ENCODE measurements at places on chromosomes 6 and 20.
A peak's percentile ranks its signal among the peaks of the same experiment; 100 is the strongest.

DNA sequence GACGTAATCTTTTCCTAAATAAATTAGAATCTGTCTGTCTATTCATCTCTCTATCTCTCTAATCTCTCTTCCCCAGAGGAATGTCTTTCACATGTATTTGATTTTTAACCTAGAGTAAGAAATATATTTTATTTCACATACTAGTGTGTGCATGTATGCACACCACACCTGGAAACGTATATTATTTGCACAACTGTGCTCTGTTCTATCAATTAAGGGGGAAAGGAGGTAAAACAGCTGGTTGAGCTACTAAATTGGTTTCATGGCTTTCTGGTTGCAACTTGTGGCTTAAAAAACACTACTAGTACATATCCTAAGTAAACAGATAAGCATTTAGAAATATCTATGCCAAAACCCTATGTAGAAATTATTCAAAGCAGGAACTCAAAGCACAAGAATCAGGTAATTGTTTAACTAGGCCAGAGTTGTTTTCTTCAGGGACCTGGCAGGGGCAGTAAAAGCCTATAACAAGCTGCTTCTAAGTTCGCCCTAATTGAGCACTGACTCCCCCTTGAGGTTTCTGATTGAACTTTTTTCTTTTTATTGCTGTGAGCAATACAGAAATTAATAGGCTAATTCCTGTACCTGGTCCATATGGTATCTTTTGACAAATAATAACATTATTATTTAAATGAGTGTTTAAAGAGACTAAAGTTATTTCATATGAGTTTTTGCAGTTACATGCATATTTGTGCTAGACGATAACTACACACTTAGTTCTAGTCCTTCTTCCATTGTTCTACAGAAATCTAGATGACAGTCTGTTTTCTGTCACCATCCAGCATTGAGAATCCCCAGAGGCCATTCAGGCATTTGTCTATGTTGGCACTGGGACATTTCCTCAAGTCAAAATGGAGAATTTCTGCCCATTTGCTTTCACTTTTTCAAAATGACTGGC is 88.6 kb downstream of the MCHR2 start:
- DNase-seq = no peak

DNA sequence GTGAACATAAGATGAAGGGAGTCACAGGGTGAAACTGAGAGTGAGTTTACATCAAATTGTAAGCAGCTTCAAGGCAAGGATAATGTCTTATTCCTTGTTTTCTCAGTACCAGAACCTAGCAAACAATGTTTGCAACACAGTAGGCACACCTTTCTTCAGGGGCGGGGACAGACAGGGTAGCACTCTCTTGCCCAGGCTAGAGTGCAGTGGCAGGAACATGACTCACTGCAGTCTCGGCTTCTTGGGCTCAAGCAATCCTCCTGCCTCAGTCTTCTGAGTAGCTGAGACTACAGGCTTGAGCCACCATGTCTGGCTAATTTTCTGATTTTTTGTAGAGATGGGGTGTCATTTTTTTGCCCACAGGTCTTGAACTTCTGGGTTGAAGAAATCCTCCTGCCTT is 299.8 kb downstream of the CD83 start:
- no peak for DNase-seq

- DNase-seq = no peak
These were observed 894 bp downstream of the PYGB start for GRCh38 chr20:25248786-25249172.

GRCh38 chr6:109389650-109390274 is 7.5 kb upstream of the CD164 start:
- DNase-seq = no peak

DNA sequence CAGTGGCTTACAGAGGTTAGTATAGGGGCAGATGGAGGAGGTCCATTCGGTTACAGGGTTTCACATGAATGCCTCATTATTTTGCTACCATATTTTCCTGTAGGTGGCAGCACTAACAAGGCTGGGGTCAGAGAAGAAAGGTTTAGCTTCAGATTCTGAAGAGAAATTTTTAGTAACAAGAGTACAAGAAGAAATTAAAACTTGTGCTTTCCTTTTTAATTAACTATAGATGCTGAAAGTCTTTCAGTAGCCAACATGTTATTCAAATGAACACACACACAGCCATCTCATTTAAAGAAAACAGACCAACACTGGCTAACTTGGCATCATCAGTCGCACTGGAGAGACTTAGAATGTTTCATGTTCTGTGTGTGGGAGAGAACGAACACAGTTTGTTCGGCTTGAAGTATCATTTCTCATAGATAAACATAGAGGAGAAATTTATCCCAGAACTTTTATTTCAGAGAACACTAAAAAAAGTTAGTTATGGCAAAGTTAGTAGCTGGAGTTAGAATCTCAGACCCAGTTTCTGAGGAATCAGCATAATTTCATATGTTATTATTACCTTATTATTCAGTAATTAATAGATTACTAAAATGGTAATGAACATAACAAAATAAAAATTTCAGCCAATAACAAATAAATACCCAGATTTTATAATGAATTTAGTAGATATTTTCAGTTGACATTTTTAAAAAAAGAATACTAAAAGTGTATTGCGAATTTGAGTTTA is 314.0 kb upstream of the RSPO3 start:
- DNase-seq = no peak

- DNase-seq = no peak
These were observed 72.8 kb upstream of the BLCAP start for GRCh38 chr20:37600486-37600885.

DNA sequence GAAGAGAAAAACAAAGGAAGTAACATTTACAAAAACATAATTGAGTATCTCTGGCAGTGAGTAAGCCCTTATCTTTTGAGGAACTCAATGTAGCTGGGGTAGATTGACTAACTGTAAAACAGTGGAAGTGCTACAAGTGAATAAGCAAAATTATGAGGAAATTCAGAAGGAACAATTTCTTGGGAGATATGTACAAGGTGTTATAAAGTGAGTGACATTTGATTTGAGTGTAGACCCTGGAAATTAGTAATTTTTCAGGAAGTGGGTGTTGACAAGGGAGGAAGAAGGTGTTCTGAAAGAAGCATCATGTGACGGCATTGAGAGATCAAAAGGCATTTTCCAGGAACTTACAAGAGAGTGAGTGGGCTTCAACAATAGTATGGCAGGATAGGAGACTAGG is 22.2 kb downstream of the XRN2 start:
- no peak for DNase-seq

GRCh38 chr6:99590728-99591672 is 15.6 kb upstream of the PRDM13 start:
- DNase-seq = no peak

- DNase-seq = no peak
These were observed 150.1 kb downstream of the COL9A1 start for GRCh38 chr6:70152786-70153185.

- DNase-seq = no peak
These were observed 182.4 kb downstream of the TSHZ2 start for GRCh38 chr20:53154540-53154939.

- no peak for DNase-seq
These were observed 46.2 kb upstream of the EEF1A1 start for GRCh38 chr6:73566954-73567591.

GRCh38 chr20:36579996-36580545 is 6.7 kb downstream of the TGIF2 start:
- no peak for DNase-seq

- DNase-seq = no peak
These were observed 39.9 kb upstream of the SAMD5 start for GRCh38 chr6:147468634-147469033.

GRCh38 chr6:680666-681340 is 12.1 kb downstream of the EXOC2 start:
- DNase-seq = no peak

DNA sequence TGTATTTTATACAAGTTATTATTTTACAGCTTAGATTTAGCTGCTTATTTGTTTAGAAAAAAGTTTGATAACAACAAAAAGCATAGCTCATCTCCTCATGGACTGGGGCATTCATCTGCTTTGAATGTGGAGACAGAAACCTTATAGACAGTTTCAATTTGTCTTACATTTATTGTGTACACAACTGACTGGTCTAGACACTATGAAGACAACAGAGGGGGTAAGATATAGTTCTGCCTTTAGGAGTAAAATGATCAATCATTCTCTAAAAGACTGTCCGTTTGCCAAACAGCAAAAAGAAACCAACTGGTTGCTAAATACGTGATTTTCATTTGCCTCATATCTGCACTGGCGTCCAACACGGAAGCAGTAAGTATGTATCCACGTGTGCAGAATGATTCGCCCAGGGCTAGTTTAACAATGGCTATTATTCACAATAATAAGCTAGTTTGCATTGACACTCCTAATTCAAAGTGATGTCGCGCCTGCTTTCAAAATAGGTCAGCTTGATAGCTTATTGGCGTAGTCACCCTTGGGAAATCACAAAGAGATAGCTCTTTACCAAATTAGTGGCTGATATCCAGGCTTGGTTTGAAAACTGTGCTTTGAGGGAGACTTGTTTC is 153.6 kb downstream of the BMP2 start:
- DNase-seq = no peak

GRCh38 chr6:44855562-44856411 is 468.3 kb downstream of the CDC5L start:
- DNase-seq = peak; percentile 68

GRCh38 chr6:3987053-3987452 is 91.9 kb downstream of the FAM217A start:
- no peak for DNase-seq

DNA sequence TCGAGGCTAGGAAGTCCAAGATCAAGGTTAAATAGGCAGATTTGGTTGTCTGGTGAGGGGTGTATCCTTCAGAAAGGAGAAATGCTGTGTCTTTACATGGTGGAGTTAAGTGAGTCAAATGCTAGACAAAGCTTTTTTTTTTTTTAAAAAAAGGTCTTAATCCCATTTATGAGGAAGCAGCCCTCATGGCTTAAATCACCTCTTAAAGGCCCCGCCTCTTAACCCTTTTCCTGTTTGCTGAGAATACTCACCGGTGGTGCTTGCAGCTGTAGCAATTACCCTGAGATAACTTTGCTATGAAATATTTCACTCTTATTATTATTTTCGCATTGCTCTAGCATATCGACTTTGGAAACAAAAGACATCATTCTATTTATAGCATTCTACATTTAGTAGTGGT is 30.8 kb downstream of the FBXO30 start:
- no peak for DNase-seq

DNA sequence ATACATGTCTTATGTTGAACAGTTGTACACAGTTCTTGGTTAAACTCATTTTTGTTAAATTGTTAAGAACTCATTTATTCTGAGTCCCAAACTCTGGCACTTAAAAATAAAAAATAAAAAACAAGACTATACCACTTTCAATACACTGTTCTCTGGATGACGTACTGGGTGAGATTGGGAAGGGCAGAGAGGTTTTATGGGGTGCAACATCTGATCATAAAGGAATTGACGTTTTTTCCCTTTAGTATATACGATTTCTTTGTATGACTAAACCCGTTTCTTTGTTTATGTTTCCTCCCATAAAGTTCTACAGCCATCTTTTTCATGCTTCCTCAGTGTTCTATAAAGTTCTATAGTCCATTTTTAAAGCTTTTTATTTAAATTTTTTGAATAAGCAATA is 69.1 kb downstream of the TRMT11 start:
- DNase-seq = no peak
